ENCODE measurements at places on chromosomes 7 and 10.

DNA sequence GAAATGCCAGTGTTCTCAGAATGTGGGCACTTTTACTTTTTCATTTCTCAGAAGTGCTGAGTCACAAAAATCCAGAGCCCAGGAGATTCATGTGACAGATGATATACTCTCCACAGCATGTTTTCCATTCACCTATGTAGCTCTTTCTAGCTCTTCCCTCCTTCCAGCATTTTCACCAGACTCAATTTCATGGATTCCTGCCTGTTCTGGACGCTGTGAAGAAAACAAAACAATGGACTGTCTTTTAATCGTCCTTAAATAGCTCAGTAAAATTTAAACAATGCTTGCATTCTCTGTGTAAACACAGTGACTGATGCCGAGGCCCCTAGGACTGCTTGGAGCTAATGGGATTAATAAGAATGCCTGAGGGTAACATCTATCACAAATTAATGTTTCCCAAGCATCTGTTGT, 25.5 kb downstream of the ZNF713 start:
- DNase-seq: no peak

DNA sequence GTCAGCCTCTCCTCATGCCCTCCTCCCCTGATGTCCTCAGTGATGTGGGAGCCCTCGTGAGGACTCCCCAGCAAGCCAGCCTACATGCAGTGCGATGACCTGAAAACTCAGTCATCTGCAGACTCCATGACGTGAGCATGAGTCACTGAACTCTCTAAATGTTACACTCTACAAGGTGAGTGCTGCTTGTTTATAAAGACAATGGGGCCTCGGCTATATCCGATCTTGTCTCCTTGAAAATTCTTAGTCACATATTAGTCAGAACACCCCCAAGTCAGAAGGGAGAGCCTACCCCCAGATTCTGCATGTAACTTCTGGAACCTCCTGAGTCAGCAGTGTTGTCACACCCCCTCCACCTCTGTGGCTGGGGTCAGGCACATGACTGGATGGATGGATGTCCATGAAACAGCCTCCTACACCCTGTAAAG, 673.8 kb downstream of the INHBA start:
- no peak for DNase-seq

DNA sequence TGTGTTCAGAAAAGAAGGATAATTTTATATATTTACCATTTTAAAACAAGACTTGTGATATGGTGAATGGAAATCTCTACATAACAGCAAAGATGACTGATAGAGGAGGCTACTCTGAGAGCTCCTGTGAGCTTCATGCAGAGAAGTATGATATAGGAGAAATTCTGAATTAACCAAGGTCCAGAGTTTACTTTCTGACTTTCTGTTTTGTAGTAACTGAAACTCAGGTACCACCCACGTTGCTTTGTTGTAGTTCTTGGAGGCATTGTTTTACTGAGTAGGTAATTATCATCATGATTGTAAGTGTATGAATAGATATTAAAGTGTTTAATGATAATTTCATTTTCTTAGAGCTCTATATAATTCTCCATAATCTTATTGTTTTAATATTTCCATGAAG, 18.0 kb upstream of the SFR1 start:
- no peak for DNase-seq

- DNase-seq: no peak
Observed at GRCh38 chr10:22505911-22506685, 160.8 kb downstream of the SPAG6 start.

- no peak for DNase-seq
Observed at GRCh38 chr7:48031111-48031510, 2.2 kb upstream of the SUN3 start.

- DNase-seq: no peak
Observed at GRCh38 chr7:78967046-78967445, 486.4 kb downstream of the MAGI2 start.

- DNase-seq: no peak
Observed at GRCh38 chr10:103495321-103495720, 1.8 kb downstream of the NEURL1 start.

DNA sequence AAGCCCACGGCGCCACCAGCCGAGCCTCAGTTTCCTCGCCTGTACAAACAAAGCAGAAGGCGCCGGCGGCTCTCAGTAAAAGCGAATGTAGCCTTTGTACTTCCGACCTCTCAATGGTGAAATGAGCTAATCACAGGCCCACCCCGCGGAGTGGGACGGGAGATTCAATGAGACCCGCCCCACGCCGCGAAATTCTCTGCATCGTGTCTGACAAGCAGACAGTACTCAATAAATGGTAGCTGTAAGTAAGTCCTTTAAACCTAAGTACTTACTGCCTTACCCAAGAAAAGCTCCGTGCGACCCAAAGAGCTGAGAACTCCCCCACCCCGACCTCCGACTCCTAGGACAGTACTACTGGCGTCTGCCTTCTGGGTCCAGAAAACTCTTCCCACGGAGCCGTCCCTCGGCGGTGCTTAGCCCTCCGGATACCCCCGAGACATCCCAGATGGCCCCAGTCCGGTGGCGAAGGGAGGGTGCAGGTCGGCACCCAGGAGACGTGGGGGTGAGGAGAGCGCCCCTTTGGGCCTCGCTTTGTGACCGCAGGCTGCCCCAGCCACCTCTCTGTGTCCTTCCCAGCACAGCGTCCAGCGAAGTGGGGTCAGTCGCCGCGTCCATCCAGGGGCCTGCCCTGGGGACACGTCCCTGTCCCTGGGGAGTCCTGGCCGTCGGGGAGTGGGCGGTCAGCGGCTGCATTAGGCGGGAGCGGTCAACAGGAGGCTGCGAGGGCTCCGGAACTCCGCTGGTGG, 972 bp upstream of the CXCL12 start:
- no peak for DNase-seq

GRCh38 chr7:113141803-113142202, 23.4 kb upstream of the SMIM30 start:
- DNase-seq: no peak

GRCh38 chr7:875476-876076, 778 bp upstream of the GET4 start:
- DNase-seq: no peak

- DNase-seq: no peak
Observed at GRCh38 chr10:50260791-50261281, 9.5 kb upstream of the ASAH2 start.

- DNase-seq: no peak
Observed at GRCh38 chr7:8228766-8229674, 32.9 kb downstream of the ICA1 start.

- no peak for DNase-seq
Observed at GRCh38 chr10:36358736-36359135, 716.6 kb upstream of the FZD8 start.

DNA sequence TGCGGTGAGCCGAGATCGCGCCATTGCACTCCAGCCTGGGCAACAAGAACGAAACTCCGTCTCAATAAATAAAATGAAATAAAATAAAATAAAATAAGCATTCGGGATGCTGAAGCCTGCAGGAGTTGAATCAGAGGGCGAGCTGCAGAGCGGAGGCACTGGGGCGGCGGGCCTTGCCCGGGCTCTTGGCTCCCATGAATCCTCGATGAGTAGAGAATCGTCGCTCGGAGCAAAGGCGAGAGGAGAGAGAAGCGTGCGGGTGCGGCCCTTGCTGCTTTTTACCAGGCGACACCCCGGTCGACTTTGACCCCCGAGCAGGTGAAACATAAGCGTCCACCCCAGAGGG, 168.3 kb downstream of the UBE2H start:
- no peak for DNase-seq

DNA sequence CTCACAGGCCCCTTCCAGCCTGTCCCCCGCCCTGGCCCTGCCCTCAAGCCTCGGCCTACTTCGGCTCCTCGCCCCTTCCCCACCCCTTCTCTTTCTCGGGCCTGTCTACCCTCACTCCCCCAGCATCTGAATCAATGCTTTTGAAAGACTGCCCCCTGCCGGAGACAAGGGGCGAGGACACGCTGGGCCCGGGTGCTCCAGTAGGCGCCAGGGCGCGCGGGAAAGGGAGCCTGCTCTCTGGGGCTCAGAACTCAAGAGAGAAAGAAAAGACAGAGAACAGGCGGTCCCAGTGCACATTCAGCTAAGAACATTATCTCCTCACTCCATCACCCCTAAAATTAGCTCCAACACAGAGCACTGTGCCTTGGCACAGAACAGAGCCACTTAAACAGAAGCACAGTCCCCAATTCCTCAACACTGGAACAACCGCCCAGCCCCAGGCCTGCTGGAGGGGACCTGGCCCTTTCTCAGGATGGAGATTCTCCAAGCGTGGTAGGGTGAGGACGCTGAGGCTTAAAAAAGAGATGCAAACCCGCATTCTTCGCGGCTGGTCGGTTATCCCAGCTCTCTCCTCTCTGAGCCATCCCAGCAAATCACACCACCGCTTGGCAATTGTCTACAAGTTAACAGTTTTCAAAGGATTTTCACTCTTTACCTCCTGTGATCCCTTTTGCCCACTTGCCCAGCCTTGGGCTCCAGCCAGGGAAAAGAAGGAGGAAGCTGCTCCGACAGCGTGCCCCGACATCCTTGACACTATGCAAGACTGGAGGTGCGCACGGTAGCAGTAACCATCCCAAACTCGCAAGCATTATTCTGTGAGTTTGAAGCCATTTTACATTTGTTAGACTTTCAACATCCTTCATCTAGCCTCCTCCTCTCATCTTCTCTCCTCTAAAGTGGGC, 2.1 kb downstream of the GIGYF1 start:
- no peak for DNase-seq

GRCh38 chr7:138886501-138886917, 88.5 kb upstream of the ATP6V0A4 start:
- DNase-seq: no peak

GRCh38 chr7:127949769-127950222, 81.4 kb downstream of the LRRC4 start:
- DNase-seq: no peak

GRCh38 chr7:28516390-28517172, 104.3 kb downstream of the CREB5 start:
- no peak for DNase-seq

GRCh38 chr10:93098816-93099215, 25.1 kb downstream of the CYP26A1 start:
- DNase-seq: no peak

- no peak for DNase-seq
Observed at GRCh38 chr7:110921595-110922151, 169.3 kb upstream of the LRRN3 start.
